ENCODE measurements at places on chromosomes 12 and 14.
A peak's percentile ranks its signal among the peaks of the same experiment; 100 is the strongest.

GRCh38 chr12:116595672-116596071 lies 36.5 kb downstream of the MAP1LC3B2 start:
- DNase-seq: no peak

GRCh38 chr12:108371801-108372344 lies 32.8 kb upstream of the CMKLR1 start:
- DNase-seq: no peak

GRCh38 chr12:67919406-67919805 lies 69.8 kb upstream of the IFNG-AS1 start:
- no peak for DNase-seq

- no peak for DNase-seq
Measured at GRCh38 chr14:55243386-55243785, 27.8 kb upstream of the FBXO34 start.

GRCh38 chr12:116661341-116661740 lies 76.5 kb downstream of the SPRING1 start:
- DNase-seq: no peak

- no peak for DNase-seq
Measured at GRCh38 chr14:53953828-53954550, 2.6 kb downstream of the BMP4 start.

DNA sequence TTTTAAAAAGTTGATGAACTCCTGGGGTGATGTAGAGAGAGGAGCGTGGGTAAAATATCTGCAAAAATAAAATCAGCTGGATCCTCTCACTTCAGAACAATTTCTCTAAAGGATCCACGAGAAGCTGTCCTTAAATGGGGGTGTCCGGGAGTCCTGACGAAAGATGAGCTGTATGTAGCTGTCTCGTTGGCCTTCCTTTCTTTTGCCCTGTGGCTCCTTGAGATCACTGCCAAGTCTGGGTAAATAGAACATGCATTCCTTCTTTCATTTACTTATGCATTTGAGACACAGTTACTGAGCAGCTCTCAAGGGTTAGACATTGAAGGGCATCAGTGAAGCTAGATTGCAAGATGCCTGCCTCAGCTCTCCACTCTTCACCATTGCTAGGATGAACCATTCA lies 35.2 kb upstream of the TXNRD1 start:
- DNase-seq: no peak

GRCh38 chr12:83859021-83859420 lies 1053.6 kb downstream of the SLC6A15 start:
- no peak for DNase-seq

GRCh38 chr12:12167847-12168246 lies 97.1 kb downstream of the BCL2L14 start:
- DNase-seq: no peak

- DNase-seq: no peak
Measured at GRCh38 chr14:39113685-39114072, 444 bp upstream of the GEMIN2 start.

DNA sequence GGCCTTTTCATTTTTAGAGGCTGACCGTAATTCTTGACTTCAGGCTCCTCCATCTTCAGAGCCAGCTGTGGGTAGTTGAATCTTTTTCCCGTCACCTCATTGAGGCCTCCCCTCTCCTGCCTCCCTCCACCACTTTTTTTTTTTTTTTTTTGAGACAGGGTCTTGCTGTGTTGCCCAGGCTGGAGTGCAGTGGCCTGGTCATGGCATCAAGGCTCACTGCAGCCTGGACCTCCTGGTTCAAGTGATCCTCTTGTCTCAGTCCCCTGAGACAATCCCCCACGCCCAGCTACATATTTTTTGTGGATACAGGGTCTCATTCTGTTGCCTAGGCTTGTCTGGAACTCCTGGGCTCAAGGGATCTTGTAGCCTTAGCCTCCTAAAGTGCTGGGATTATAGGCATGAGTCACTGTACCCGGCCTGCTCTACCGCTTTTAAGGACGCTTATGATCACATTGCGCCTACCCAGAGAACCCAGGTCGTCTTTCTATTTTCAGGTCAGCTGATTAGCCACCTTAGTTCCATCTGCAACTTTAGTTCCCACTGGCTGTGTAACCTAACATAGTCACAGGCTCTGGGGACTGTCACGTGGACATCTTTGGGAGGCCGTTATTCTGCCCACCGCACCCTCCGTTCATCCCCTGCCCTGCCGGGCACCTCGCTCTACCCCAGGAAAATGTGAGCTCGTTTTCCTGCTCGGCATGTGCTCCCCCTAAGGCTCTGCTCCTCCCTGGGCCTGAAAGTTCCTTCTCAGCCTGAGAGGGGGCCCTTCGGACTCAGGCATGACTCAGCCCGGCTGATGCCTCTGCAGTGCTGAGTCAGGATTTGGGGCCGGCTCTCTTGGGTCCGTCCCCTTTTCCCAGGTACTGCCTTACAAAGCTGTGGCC lies 13.4 kb downstream of the TNFAIP2 start:
- peak; percentile 66 for DNase-seq

DNA sequence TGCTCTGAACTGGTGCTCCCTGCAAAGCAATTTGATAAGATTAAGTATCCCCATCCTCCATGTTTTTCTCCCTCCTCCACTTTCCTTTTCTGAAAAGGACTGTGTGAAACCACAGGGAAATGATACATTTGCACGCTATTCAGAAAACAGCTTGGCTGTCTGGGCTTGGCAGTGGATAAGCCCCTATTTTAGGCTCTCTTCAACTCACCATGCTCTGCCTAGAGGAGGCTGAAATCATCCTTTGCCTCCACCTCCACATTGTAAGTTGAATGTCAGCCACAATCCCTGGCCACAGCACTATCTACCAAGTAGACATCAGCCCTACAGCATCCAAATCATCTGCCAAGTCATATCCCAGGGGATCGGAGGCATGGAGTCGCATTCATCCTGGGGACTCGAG lies 642.3 kb downstream of the RPS29 start:
- no peak for DNase-seq

- no peak for DNase-seq
Measured at GRCh38 chr12:92467886-92468285, 234.9 kb upstream of the PLEKHG7 start.

DNA sequence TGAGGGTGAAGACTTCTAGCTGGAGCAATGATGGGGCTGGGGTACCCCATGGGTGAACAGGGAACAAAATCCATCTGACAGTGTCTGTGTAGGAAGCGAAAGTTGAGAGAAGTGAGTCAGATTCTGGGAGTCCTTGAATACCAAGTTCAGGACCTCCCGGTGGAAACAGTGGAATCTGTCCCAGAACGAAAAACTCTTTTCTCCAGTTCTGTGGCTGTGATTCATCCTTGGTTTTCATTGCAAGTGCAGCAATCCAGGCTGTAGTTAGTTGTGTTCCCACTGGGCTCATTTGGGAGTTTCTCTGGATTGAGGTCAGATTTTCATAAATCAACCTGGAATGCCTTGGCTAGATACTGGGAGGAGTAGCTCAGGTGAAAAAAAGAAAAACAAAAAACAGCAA lies 120.7 kb downstream of the C12orf75 start:
- no peak for DNase-seq

DNA sequence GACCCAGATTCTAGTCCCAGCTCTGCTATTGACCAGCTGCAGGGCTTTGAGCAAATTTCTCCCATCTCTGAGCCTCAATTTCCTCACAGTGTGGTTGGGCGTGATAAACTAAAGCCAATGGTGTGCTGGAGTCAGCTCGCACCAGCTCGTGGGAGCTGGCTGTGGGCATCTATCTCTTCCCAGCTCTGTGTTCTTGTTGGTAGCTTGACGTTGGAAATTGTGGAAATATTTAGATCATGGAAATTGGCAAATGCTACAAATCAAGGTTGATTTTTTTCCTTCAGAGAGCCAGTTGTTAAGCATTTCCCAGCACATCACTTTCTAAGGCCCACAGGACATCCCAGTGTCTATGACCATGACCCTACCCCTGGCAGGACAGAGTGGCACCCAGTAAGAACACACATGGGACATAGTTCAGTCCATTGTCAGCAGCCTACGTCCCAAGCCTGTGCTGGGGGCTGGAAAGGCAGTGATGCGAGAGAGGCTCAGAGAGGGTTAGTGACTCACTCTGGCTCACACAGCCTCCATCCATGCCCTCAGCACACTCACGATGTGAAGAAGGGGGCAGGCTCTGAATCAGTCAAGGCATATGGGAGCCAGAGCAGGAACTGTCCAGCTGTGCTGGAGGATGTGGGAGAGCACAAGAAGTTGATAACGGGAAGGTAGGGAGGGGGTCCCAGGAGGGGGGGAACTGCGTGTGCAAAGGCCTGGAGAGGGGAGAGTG lies 77.6 kb downstream of the LGMN start:
- no peak for DNase-seq

GRCh38 chr12:25518512-25518911 lies 34.6 kb downstream of the LMNTD1 start:
- no peak for DNase-seq

- DNase-seq: no peak
Measured at GRCh38 chr12:45406988-45407850, 191.3 kb downstream of the ANO6 start.

- no peak for DNase-seq
Measured at GRCh38 chr12:88328090-88328489, 186.0 kb downstream of the TMTC3 start.

- DNase-seq: no peak
Measured at GRCh38 chr12:18135509-18135908, 45.5 kb upstream of the RERGL start.

DNA sequence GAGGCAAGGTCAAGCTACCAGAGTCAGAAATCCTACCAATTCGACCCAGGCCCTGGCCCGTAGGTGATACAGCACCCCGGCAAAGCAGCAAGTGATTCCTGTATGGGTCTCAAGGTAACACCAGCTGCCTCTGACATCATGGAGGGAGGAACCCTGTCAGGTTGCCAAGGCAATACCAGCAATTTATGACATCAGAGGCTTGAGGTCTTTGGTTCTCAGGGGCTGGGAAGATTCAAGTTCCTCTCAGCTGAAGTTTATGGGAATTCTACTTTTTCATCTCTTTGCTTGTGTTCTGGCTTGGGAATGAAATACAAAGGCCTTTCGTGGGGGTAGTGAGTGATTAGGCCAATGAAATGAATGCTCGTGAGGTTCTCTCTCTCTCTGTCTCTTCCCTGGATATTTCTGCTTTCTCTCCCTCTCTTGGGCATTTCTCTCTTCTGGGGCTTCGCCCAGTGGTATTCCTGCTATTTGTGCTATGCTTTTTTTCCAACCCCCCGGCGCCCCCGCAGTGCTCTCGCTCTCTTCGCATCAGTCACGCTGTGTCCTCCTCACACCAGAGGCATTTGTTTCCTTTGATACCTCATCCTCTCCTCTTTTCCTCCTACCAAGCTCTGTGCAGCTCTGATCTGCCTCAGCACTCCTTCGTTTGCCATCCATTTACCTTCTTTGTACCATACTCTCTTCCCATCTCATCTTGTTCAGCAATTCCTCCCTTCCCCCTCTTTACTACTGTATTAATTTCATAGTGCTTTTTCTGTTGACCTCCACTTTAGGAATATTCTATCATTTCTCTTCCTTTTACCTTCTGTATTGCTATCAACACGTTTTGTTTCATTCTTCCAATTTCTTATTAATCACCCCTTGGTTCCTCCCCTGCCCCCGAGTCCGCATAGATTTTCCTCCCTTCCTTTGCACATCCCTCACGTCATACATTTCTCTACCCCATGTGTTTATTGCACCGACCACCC lies 2.9 kb downstream of the ZFHX2 start:
- DNase-seq: no peak

DNA sequence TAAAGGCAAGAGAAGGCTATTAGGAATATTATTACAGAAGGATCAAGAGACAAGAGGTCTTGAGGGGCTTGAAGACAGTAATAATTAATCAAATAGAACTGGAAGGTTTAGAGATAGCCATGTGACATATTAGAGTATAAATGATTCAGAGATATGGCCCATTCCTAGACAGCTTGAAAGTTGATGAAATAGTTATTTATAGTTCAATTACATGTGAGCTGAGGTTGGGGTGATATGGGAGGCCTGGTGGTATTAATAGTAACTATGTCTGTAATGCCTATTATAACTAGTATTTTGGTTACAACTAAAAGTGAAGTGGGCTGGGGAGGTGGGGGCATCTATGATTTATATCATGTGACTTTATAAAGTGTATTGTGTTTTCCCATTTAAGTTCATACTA lies 14.1 kb upstream of the MIS18BP1 start:
- DNase-seq: no peak

- DNase-seq: no peak
Measured at GRCh38 chr12:1810201-1810930, 10.0 kb upstream of the LRTM2 start.

- DNase-seq: no peak
Measured at GRCh38 chr12:100995201-100995600, 200.6 kb downstream of the ANO4 start.

- peak; percentile 58 for DNase-seq
Measured at GRCh38 chr14:66624336-66624937, 116.5 kb downstream of the GPHN start.

- no peak for DNase-seq
Measured at GRCh38 chr12:117039891-117040309, 59.3 kb downstream of the TESC start.

- no peak for DNase-seq
Measured at GRCh38 chr14:56193347-56193746, 75.1 kb downstream of the PELI2 start.

Measured in GDM1 (cell line).